Tracheal epithelial cell (primary cell): ENCODE measurements at places on chromosomes 2 and 18. TPM values are rescaled to one million over a fixed set of nuclear protein-coding genes. Genes with fewer than 3 reads are reported as not detected.

EMILIN2 gene
- total RNA-seq: 1.3 and 4.3 TPM in 2 replicates

ANKRD36C gene
- 6.0 and 13.7 TPM in 2 replicates for total RNA-seq

ZDBF2 gene
- total RNA-seq: 8.0 and 8.3 TPM in 2 replicates

TMEM37 gene
- 0.72 TPM in 1 of 2 replicates, not detected in the other for total RNA-seq

MAPRE2 gene
- 0.43 and 1.9 TPM in 2 replicates for total RNA-seq

WDR43 gene
- total RNA-seq: 90.6 and 116 TPM in 2 replicates

LRRTM4 gene
- not detected in 2 replicates for total RNA-seq

MPP4 gene
- not detected in 2 replicates for total RNA-seq

OR6B2 gene
- total RNA-seq: not detected in 2 replicates
